Activated CD4-positive, alpha-beta T cell treated with anti-CD3 and anti-CD28 coated beads for 48 hours (primary cell): ENCODE measurements at places on chromosomes 2 and 18.

- no peak for DNase-seq
Measured at GRCh38 chr2:169110419-169110818, 41.1 kb downstream of the DHRS9 start.

- DNase-seq, result peak; percentile 55
Measured at GRCh38 chr2:135043345-135043744, 3.9 kb downstream of the MAP3K19 start.

- DNase-seq, result no peak
Measured at GRCh38 chr2:216774620-216775019, 79.3 kb upstream of the IGFBP5 start.

GRCh38 chr2:1813371-1813770 lies 69.1 kb upstream of the PXDN start:
- no peak for DNase-seq

- DNase-seq, result no peak
Measured at GRCh38 chr2:160310118-160310828, 110.2 kb upstream of the ITGB6 start.

GRCh38 chr2:21096458-21096857 lies 27.3 kb upstream of the TDRD15 start:
- DNase-seq, result no peak

- no peak for DNase-seq
Measured at GRCh38 chr2:12533337-12534005, 183.3 kb upstream of the TRIB2 start.
